Bronchus fibroblast of lung (primary cell): ENCODE measurements at places on chromosomes 2 and 18. TPM values are rescaled to one million over a fixed set of nuclear protein-coding genes. Genes with fewer than 3 reads are reported as not detected.

Gene CLASP1
- total RNA-seq = 25.6 and 33.8 TPM in 2 replicates

Gene G6PC2
- total RNA-seq = not detected in 2 replicates

Gene EFR3B
- 0.15 and 0.50 TPM in 2 replicates for total RNA-seq

Gene DUSP19
- 1.2 and 1.5 TPM in 2 replicates for total RNA-seq

Gene PCBP1
- total RNA-seq = 99.7 and 109 TPM in 2 replicates

Gene ANKRD29
- total RNA-seq = 0.67 and 0.89 TPM in 2 replicates

Gene ADD2
- total RNA-seq = under 0.01 and 0.59 TPM in 2 replicates

Gene TEX44
- not detected in 2 replicates for total RNA-seq

Gene RGPD3
- under 0.01 TPM in 1 of 2 replicates, not detected in the other for total RNA-seq

Gene PFN4
- total RNA-seq = 0.15 and 0.17 TPM in 2 replicates

Gene TEKT4
- not detected in 2 replicates for total RNA-seq

Gene SERPINB4
- total RNA-seq = not detected in 2 replicates

Gene FSIP2
- under 0.01 and 0.15 TPM in 2 replicates for total RNA-seq

Gene SAG
- total RNA-seq = not detected in 2 replicates

Gene CPLX4
- total RNA-seq = not detected in 2 replicates

Gene ITGB1BP1
- 77.4 and 79.9 TPM in 2 replicates for total RNA-seq

Gene ATG9A
- 50.8 and 53.8 TPM in 2 replicates for total RNA-seq

Gene CNTNAP5
- total RNA-seq = not detected in 2 replicates

Gene DNER
- 3.0 and 3.4 TPM in 2 replicates for total RNA-seq

Gene ARHGEF33
- total RNA-seq = 1.5 TPM in 1 of 2 replicates, not detected in the other

Gene ATF2
- 14.5 and 16.9 TPM in 2 replicates for total RNA-seq

Gene PROM2
- 0.17 and 0.45 TPM in 2 replicates for total RNA-seq

Gene NOSTRIN
- under 0.01 TPM in 1 of 2 replicates, not detected in the other for total RNA-seq

Gene MAP4K4
- 81.9 and 89.6 TPM in 2 replicates for total RNA-seq

Gene GPR55
- under 0.01 TPM in 1 of 2 replicates, not detected in the other for total RNA-seq
